Effector CD8-positive, alpha-beta T cell (primary cell): ENCODE measurements at places on chromosomes 3 and 15.

- DNase-seq: no peak
Observed at GRCh38 chr3:171250444-171250843, 209.8 kb downstream of the TNIK start.

DNA sequence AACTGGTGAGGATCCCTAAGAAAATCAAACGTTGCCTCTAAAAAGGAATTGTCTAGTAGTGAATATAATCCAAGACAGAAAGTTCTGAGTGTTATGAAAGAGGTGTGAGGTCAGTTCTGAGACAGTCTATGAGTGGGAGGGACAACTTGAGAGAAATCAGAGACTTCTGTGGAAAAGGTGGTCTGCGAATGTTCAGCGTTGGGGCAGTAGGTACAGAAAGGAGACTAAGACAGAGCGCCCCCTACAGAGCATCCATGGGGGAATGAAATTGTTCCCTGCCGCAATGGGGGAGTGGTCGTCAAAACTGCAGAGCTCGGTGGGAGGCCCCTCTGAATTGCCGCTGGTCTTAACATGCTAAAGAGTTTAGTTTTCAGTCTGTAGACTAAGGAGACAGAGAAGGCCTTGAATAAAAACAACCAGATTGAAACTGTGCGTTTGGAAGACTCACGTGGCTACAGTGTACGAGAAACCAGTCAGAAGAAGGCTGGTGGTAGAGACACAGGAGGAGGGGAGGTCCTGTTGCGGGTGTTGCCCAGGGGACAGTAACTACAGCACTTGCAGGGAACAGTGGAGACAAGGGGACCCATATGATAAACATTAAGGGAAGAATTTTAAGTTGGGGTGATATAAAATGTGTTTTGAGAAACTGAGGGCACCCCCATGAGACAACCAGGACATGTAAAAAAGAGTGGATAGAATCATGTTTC, 6.9 kb downstream of the TNIK start:
- DNase-seq: no peak

DNA sequence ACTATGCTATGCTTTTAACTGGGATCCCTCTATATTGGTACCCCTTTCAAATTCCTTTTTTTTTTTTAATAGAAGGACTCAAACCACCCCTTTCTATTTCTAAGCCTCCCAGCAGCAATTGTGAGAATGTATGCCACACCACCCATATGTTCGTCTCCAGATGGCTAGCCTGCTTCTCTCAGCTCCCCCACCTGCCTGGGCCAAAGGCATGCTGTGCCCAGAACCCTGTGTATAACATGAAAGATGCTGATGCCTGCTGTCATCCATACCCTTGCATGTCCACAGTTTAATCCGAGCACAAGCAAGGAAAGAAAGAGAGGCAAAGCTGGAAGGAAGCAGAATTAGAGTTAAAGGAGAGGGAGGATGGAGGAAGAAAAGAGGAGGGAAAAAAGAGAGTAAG, 159.5 kb upstream of the CNTN6 start:
- DNase-seq: no peak

DNA sequence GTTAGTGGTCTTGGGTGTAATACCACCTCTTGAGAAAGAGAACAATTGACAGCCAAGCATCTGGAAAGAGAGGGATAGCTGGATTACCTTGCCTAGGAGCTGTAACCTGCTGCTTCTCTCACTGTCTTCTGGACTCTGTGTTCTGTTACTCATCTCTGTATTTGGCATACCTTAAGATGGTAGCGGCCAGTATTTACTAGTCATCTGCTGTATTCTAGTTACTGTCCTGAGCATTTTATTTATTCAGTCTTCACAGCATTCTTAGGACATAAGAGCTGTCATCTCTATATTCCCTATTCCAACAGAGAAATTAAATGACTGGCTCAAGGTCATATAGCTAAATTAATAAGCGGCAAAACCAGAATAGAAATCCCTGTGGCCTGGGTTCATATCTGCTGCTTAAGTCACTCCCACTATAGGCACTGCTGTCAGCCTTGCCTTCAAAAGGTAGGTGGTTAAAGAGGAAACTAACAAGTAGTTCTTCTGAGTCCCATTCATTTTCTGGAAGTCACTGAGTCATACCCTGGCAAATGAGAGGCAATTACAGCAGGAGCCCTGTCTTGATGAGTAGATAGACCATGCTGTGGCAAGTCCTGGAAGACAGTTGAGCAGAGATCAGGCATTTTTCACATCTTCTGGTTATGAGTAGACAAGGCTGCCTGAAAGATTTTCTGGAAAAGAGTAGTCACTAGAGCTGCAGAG, 68.2 kb downstream of the RAB7A start:
- DNase-seq: no peak

DNA sequence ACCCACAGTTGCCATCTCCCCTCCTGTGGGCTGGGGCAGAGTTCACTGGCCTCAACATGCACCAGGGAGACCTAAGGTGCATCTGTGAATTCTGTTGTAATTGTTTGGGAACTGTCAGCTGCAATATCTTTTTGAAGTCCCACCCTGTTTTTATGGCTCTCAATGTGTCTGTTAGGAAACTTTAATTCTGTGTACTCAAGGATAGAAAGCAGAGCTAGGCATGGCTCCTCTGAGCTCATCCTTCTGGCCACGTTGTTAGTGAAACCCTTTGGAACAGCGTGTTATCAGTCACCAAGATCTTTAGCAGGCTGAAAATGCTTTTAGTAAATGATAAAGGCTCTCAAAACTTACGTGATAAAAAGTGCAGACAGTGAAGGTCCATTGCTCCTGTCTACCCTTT, 33.6 kb upstream of the MTMR10 start:
- no peak for DNase-seq

DNA sequence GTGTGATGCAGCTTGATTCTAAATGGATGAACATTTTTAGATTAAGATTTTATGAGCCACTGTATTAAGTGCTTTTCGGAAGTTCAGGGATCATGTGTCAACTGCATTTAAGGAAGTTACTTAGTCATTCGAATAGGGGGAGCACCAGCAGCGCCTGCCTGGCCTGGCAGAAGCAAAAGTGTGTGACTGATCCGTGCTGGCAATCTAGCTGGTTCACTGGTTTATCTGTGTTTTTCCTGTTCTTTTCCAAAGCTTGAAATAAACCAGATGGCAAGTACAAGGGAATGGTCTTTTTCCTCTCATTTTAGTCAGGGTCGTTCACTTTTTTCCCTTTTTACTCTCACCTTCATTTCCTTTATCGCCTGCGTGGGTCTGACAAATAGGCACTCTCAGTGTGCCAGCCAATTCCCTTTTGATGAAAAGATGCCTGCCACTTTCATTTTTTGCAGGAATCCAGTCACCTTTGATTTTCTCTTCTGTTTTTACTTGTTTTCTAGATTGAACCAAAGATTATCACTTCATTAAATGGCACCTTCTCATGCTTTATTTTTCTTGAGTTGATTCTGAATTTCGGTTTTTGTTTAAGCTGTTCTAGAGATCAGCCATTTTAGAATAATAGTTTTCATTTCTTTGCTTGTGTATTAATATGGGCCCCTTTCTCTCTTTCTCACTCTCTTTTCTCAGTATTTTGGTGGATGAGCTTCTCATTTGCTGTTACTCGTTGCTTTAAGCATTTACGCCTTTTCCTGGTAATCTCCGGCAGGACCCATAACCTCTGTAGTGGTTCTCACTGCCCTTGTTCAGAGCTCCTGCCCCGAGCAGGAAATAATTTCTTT, 2.8 kb downstream of the ABHD2 start:
- DNase-seq: no peak

GRCh38 chr3:37474901-37475331, 300.5 kb upstream of the LRRFIP2 start:
- no peak for DNase-seq

- no peak for DNase-seq
Observed at GRCh38 chr15:23646165-23647000, 1.3 kb downstream of the MAGEL2 start.

- DNase-seq: no peak
Observed at GRCh38 chr3:53166781-53167291, 5.8 kb downstream of the PRKCD start.

DNA sequence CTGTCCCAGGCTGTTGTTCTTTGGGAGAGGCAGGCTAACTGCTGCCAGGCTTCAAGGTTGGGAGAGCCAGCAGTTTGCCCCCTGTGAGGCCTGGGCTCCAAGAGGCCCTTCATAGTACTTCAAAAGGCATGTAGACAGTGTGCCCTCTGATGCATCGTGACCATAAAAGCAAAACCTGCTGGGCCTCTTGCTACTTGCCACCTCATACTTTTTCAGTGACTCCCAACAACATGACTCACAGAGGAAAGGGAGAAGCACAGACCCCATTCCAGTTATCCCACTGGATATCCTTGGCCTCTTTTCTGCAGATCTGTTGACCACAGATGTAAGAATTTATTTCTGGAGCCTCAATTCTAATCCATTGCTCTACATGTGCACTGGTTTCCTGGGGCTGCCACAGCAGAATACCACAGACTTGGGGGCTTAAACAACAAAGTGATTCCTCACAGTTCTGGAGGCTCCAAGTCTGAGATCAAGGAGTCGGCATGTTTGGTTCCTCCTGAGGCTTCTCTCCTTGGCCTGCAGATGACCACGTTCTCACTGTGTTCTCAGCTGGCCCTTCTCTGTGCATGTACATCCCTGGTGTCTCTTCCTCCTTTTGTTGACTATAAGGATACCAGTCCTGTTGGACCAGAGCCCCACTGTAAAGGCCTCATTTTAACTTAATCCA, 8.9 kb upstream of the NSMCE3 start:
- no peak for DNase-seq

GRCh38 chr3:21543380-21544075, 207.5 kb downstream of the ZNF385D start:
- DNase-seq: no peak

GRCh38 chr3:32296251-32297204, 58.0 kb downstream of the CMTM8 start:
- peak; percentile 36 for DNase-seq

GRCh38 chr3:139735191-139735590, 57.4 kb upstream of the NMNAT3 start:
- DNase-seq: no peak

DNA sequence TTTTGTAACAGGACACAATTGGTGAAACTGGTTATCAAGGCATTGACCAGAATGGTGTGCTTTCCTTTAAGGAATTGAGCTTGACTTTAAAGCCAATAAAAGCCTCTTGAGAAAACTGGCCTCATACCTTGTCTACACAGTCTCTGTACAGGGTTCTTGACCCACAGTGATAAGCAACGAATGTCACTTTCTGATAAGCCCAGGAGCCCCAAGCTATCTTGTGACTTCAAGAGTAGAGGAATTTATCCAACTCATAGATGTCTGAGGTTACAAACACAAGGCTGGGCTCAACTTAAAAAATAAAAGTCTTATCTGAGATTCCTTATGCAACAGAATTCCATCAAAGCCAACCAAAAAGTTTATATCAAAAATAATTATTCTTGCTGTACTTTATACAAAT, 212.1 kb downstream of the GBE1 start:
- no peak for DNase-seq

DNA sequence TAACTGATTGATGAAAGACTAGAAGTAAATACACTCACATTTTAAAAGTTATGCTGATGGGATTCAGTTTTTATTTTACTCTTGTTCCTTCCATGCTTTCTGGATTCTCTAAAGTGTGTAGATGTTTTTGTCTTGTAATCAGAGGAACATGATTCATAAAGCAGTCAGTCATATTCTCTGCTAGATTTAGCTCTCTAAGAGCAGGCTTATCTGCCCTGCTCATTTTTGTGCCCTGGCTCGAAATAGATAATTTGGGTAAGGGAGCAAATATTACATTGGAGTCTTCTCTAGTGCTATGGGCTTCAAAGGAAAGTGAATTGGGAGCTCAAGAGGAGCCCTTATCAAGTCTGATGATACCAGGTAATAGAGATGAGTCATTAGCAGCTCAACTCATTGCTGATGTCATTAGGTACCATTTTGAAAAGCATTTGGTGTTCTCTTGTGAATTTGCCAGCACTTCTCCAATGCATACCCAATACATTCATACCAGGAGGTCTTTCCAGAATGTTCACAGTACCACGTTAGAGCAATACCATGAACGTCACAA, 27.7 kb downstream of the SACM1L start:
- DNase-seq: no peak

- DNase-seq: no peak
Observed at GRCh38 chr15:52936489-52936888, 146.4 kb upstream of the ONECUT1 start.

DNA sequence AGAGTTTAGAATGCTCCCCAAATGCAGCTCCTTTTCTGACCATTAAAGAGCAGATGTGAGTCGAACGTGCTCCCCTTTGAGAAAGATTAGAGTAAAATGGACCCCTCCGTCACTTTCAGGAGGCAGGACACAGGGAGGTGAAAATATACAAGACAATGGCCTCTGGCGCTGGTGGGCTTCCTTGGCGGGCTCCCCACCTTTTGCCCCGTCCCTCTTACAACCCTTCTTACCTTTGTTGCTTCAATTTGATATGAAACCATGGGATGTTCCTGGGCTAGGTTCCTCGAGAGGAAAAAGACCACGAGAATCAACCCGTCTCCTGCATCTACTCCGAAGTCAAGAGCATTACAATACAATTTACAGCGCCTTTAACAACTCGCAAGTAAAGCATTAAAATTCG, 214.2 kb downstream of the MEIS2 start:
- DNase-seq: no peak

DNA sequence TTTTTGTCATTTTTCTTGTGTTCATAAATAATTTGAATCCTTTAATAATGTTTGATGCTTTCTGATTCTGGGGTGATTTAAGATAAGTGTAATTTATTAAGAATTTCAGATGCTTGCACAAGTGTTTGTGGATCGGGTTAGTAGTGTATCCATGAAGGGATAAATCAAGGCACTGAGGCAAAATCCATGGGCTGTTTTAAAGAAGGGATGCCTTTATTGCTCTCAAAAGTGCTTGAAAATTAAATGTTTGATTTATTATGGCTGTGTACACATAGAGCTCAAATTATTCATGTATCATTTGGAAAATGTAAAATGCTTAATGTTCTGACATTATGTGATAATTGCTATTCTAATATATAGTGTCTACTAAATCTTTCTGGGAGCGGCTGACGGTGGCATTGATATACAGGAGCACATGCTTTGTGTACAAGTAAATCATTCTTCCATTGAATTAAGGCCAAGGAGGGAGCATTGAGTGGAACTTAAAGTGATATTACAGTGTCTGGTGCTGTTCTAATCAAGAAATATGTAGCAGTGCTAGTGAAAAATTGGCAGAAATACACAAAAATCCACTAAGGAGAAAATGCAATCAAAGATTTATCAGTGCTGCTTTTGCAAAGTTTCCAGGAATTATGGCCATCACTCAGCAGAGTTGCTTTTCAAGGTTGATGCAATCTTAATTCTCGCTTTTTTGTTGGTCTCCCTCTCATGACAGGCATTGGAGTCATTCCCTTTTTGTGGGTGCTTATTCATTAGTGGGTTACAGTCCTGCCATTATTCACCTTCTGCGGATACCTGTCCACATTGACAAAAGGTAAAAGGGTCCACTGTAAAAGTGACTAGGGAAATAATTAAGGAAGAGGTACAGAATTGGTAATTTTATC, 181.6 kb downstream of the MFSD1 start:
- no peak for DNase-seq

DNA sequence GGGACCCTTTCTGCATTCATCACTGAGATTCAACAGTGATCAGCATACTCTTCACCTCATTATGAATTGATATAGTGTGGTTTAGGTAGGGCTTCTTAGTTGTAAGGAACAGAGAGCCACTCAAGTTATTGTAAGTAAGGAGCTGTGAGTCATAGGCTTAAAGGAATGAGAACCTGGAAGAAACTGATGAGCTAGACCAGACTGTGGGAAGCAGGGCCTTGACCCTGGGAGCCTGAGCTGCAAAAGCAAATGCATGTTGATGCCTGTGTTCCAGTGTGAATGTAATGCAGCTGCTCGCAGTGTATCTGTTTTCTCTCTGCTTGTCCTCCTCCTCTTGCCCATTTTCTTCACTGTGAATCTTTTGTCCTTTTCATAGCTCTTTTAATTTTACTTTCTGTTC, 13.6 kb downstream of the ZKSCAN7 start:
- DNase-seq: no peak
